ENCODE measurements at places on chromosomes 1 and 21.
A peak's percentile ranks its signal among the peaks of the same experiment; 100 is the strongest.

- peak; percentile 30 for DNase-seq
Measured at GRCh38 chr1:98388441-98388840, 273.1 kb upstream of the SNX7 start.

DNA sequence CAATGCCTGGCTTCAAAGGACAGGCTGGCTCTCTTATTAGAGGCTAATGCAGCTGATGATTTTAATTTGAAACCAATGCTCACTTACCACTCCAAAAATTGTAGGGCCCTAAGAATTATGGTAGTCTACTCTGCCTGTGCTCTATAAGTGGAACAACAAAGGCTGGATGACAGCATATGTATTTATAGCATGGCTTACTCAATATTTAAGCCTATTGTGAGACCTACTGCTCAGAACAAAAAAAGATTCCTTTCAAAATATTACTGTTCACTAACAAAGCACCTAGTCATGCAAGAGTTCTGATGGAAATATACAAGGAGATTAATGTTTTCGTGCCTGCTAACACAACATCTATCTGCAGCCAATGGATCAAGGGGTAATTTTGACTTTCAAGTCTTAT lies 73.8 kb upstream of the DUSP10 start:
- DNase-seq: no peak

- no peak for DNase-seq
Measured at GRCh38 chr1:77465139-77465538, 183.3 kb downstream of the AK5 start.

- DNase-seq: peak; percentile 64
Measured at GRCh38 chr1:156052862-156053767, 483 bp downstream of the UBQLN4 start.

DNA sequence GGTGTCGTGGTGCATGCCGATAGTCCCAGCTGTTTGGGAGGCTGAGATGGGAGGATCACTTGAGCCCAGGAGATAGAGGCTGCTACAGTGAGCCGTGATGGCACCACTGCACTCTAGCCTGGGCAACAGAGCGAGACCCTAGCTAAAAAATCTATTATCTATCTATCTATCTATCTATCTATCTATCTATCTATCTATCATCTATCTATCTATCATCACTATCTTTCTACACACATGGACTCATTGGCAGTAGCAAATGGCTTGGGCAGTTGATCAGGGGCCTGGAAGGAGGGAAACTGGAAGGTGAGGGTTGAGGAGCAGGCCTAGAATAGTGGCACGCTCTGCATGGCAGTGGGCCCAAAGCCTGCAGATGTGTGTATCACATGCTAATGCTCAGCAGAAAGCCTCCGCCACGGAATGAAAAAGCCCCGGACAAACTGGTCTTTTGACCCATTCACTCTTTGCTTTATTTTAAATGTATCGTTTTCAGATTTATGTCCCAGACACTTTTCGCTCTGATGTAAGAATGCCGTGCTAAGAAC lies 7.3 kb upstream of the HUNK start:
- no peak for DNase-seq

DNA sequence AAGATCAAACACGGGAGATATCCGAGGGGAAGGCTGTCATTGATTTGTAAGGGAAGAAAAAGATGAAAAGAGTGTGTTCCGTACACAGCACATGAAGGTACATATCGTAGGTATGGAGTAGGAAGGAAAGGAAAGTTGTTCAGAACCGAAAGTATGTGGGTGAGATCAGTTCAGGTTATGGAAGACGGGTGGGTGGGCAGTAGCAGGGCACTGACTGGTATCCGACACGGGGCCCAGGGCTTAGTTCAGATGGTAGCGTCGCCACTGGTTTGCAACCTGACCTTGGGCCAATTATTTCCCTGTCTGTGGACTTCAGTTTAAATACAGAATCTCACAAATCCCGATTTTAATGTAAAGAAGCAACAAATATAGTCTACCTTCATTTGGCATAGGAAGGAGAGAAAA lies 27.8 kb upstream of the A3GALT2 start:
- DNase-seq: peak; percentile 51

- DNase-seq: no peak
Measured at GRCh38 chr21:45366931-45367401, 38.0 kb upstream of the COL18A1 start.

GRCh38 chr1:86068271-86068721 lies 88.3 kb downstream of the COL24A1 start:
- DNase-seq: no peak

DNA sequence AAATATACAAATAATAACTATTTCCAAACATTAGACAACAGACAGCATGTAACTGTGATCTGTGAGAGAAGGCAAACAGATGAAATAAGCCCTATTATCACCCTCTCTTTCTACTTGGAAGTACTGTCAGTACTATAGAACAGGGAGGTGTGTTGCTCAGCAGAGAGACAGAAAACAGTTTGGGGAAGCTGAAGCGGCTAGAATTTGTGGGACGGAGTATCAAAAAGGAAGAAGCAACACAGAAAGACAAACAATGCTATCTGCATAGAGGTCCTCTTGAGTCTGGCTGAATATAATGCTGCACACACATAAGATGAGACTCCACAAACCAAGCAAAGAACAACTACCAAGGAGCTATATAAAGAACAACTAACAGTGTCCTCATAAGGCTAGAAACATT lies 59.4 kb downstream of the ZZZ3 start:
- peak; percentile 18 for DNase-seq

- DNase-seq: no peak
Measured at GRCh38 chr1:170321113-170321512, 175.4 kb downstream of the NTMT2 start.

- DNase-seq: peak; percentile 97
Measured at GRCh38 chr21:25501996-25502665, 105.2 kb downstream of the MRPL39 start.

DNA sequence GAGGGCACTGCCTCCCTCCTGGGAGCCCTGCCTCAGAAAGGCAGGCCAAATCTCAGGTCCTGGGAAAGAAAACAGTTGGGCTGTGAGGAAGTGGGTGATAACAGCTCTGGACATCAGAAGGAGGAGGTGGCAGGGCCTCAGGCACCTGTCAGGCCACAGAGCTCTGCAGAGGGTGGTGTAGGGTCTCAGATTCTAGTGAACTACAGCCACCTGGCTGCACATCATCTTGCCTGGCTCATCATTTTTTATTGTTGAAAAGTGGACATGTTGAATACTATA lies 15.3 kb upstream of the ZNF678 start:
- no peak for DNase-seq

DNA sequence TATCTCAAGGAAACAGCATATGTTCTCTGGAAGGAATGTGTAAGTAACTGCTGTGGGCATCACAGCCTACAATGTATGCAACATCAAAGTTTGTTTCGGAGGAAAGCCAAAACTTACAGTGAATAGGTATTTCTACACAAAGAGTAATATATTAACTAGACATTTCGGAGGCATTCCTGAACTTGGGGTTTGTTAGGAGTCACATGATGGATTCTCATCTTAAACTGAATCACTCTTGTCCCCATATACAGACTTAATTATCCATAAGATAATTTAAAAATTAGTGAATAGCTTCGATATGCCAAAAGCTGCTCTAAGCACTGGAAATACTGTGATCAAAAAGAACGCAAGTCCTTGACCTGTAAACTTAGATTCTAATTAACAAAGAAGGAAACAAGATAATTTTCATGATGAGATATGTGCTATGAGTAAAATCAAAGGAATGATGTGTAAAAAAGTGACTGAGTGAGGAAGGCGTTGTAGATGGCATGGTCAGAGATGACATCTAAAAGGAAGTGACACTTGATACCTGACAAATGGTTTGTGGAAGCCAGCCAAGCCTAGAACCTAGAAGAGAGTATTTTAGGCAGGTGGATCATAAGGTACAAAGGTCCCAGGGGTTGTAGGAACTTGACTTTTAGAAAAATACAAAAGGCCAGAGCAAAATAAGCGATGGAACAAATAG lies 273.1 kb downstream of the MRPL39 start:
- DNase-seq: no peak

GRCh38 chr1:29809446-29810120 lies 573.3 kb downstream of the PTPRU start:
- DNase-seq: no peak

DNA sequence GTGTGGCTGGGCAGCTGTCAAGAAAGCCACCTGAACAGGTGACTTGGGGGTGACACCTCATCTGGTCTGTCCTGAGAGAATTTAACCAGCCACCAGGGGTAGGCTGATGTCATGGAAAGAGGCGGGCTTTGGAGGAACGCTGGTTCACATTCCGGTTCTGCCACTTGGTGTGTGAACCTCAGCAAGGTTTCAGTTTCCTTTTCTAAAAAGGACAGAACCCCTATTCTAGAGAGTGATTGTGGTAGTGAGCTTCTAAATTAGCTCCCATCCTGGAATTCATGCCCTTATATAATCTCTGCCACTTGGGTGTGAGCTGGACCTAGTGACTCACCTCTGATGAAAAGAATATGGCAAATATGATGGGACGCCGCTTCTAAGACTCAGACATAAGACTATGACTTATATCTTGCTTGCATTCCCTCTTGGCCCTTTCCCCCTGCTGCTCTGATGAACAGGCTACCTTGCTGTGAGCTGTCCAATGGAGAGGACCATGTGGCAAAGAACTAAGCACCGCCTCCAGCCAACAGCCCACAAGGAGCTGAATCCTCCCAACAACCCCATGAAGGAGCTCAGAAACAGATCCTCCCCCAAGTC lies 332.1 kb downstream of the RRAGC start:
- peak; percentile 8 for DNase-seq

GRCh38 chr1:18794051-18794450 lies 65.4 kb downstream of the TAS1R2 start:
- no peak for DNase-seq

DNA sequence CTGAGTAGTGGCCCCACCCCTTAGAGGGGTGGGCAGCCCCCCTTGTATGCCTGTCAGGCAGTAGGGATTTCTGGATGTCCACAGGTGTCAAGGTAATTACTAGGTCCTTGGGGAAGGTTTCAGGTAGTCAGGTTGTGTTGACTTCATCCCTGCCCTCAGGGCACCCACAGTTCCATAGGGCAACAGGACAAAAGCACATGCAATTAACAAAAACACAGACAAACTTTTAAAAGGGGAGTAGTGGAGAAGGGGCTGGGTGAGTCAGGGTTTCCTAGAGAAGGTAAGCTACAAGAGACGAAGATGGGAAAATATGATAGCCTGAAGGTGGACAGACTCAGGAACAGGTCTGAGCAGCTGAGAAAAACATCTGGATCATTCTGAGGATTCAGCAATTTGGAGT lies 14.1 kb downstream of the KRTCAP2 start:
- no peak for DNase-seq

DNA sequence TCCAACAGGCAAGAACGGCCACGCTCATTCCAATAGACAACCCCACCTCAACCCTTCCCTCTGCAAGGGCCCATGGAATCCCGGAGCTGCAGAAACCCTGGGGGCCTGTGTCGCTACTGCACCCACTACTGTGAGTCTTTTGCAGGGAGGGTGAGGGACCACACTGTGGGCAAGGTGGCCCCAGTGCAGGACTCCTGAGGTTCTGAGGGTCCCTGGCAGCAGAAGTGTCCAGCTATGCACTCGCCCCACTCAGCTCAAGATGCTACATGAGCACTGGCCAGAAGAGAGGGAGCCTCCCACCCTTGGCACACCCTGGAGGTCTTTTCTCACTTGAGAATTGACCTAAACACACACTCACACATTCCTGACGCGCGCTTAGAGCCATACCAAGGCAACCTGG lies 2.1 kb upstream of the PAX7 start:
- no peak for DNase-seq

- DNase-seq: no peak
Measured at GRCh38 chr21:23217597-23217996, 2219.4 kb downstream of the NCAM2 start.

- DNase-seq: no peak
Measured at GRCh38 chr1:112686835-112687234, 12.4 kb downstream of the MOV10 start.

GRCh38 chr1:235874261-235874660 lies 7.6 kb upstream of the LYST start:
- no peak for DNase-seq

DNA sequence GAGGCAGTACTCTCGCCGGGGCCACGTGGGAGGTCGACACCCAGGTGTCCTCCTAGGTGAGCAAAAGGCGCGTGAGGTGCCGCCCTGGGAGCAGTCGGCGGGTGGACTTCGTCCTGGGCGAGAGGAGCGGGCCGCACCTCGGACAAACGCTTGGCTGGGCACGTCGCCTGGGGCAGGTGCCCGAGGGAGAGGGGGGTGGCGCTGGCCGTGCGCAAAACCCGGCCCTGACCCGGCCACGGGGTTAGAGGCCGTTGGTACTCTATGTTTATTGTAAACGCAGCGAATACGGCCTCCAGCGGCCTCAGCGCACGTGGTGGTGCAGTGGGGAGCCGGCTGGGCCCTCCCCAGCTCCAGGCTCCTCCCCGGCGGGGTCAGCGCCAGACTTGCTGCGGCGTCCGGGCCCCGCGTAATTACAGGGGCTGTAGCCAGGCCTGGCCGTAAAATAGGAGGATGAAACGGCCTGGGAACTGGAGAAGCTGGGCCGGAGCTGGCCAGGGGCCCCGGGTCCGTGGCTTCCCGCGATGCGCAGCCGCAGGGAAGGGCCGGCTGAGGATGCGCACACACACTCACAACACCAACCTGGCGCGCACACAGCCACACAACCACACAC lies 1.6 kb upstream of the EFNA1 start:
- no peak for DNase-seq

GRCh38 chr1:84988588-84988987 lies 8.3 kb downstream of the MCOLN2 start:
- peak; percentile 90 for DNase-seq

DNA sequence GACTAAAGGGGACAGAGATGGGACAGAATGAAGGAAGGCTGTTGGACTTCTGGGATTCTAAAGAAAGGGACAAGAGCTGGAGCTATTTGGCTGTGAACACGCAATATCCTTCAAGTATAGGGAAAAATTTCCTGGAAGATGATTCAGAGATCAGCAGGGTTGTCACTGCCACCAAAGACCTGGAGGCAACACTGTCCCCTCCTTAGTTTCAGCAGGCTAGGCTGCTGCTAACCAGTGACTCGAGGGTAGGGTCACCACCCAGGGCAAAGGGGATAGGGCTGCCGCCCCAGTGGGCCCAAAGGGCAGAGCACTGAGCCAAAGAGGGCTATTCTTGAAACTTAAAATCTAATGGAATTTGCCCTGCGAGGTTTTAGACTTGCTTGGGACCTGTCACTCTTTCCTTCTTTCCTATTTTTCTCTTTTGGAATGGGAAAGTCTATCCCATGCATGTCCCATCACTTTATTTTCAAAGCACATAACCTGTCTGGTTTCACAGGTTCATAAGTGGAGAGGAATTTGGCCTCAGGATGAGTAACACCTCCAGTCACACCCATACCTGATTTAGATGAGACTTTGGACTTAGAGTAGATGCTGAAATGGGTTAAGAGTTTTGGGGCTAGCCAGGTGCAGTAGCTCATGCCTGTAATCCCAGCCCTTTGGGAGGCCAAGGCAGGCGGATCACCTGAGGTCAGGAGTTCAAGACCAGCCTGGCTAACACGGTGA lies 11.9 kb downstream of the IFNLR1 start:
- DNase-seq: no peak

- DNase-seq: peak; percentile 68
Measured at GRCh38 chr1:185408700-185409270, 91.7 kb upstream of the IVNS1ABP start.

GRCh38 chr1:182652933-182653332 lies 31.5 kb downstream of the RGS8 start:
- peak; percentile 11 for DNase-seq

- DNase-seq: peak; percentile 28
Measured at GRCh38 chr1:66563094-66563800, 29.3 kb downstream of the SGIP1 start.

- peak; percentile 73 for DNase-seq
Measured at GRCh38 chr1:66739401-66740157, 12.7 kb upstream of the DYNLT5 start.

Data from inflammatory macrophage treated with lipopolysaccharide for 4 hours (primary cell).